Activated CD4-positive, alpha-beta T cell treated with anti-CD3 and anti-CD28 coated beads, Interleukin-10, Interleukin-2, amounts not matched to agents 100 ng/mL and 50 ng/mL, durations not matched to agents 16 hours and 8 hours (primary cell): ENCODE measurements at places on chromosomes 6 and 20.

DNA sequence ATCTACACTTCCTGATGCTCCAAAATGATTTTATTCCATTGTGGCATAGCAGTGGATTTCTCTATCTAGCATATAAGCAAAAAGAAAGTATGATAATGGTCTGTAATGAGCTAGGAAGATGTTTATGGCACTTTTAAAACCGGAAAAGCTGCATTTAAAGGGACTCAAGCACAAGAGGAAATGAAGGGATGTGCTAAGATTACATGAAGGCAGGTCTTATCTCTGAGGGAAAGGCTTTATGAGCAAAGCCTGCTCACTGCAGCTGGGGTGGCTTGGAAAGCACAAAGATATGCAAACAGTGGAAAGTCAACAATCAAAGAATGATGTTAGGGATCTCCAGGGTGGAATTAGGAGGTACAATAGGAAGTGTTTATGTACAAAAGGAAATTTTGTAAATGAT, 138.2 kb downstream of the TENT5A start:
- DNase-seq, result no peak

DNA sequence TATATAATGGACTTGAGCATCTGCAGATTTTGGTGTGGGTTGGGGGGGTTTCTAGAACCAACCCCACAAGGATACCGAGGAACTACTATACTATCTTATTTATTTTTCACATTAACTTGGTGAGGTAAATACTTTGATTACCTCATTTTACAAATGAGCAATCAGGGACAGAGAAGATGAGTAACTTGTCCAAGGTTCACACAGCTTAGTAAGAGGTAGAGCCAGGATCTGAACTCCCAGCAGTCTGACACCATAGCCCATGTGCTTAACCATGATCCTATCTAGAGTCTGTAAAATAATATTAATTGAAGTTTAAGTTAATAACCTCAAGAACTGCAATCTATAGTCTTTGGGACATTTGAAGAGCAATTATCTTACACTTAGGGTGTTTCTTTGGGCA, 28.6 kb downstream of the DHX35 start:
- DNase-seq, result no peak

- DNase-seq, result no peak
Observed at GRCh38 chr6:130603391-130603790, 223.8 kb upstream of the SMLR1 start.

- DNase-seq, result peak; percentile 23
Observed at GRCh38 chr20:542777-543368, 717 bp downstream of the CSNK2A1 start.

DNA sequence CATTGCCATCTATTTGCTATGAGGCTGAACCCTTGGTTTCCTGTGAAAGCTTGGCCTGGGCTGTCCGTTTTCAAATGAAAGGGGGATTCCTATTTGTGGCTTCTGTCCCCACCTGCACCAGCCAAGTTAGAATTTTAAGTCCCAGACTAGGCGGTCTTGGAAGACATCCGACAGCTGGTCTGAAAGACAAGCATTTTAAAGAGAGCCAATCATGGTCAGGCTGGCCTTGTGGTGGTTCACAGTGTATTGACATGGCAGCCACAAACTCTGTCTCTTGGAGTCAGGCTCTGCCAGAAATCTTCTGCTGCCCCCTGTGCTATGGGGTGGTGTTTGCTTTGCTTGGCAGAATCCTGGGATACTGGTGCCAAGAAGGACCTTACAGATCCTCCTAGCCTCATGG, 319.2 kb upstream of the MOCS1 start:
- DNase-seq, result no peak

DNA sequence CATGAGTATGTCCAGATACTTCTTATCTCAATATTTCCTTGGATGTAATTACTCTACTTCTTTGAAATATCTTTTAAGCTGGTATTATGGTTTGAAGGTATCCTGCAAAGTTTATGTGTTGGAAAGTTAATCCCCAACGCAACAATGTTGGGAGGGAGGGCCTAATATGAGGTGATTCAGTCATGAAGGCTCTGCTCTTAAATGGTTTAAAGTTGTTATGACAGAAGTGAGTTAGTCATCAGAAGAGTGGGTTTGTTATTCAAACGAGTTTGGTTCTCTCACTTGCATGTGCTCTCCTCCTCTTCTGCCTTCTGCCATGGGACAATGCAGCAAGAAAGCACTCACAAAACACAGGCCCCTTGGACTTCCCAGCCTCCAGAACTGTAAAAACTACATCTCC, 176.3 kb downstream of the KCNQ5 start:
- no peak for DNase-seq

DNA sequence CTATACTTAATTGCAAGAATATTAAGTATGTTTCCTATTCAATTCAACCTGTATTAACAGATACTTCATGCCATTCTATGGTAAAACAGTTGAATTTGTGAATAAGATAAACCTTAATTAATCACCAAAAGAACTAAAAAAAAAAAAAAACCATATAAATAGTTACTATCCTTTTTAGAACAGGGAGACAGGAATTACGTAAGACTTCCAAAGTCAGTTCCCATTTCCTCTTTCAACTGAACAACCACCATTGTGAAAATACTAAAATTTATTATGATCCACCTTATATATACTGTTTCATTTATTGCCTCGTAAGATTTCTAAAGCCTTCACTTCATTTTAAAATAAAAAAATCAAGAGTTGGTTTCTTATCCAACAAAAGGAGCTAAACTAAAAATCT, 9.4 kb downstream of the CCNC start:
- no peak for DNase-seq

- no peak for DNase-seq
Observed at GRCh38 chr6:128343706-128344105, 176.7 kb downstream of the PTPRK start.

DNA sequence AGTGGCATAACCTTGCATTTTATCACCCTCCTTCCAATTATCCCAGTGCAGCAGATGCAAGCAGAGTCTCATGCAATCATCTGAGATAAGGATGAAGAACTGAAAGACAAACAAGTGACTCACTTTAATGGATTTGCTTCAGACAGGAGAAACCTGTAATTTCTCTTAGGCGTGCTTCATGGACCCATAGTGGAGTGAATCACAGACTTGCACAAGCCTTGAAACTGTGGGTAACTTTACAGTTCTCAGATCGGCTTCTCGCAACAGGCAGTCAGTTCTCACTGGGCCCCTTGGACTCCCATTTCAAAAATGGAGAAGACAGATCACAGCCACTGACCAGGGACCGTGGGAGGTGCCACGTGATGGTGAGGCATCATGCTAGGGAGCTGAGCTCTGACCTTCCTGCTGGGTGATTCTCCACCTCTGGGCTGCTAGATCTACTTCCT, at the start of gene ADGRF4:
TSS of gene ADGRF4 (plus strand) at position 239 of the 446 bp plus-strand sequence. CDS start 8,666 bp downstream, outside the sequence.
- DNase-seq, result no peak

- no peak for DNase-seq
Observed at GRCh38 chr20:59027741-59028320, 4.3 kb downstream of the ATP5F1E start.

GRCh38 chr20:11979306-11979990, 61.8 kb downstream of the BTBD3 start:
- no peak for DNase-seq

GRCh38 chr6:5763407-5763806, 243.3 kb downstream of the NRN1 start:
- no peak for DNase-seq

- no peak for DNase-seq
Observed at GRCh38 chr6:17277256-17277655, 3.9 kb upstream of the RBM24 start.

DNA sequence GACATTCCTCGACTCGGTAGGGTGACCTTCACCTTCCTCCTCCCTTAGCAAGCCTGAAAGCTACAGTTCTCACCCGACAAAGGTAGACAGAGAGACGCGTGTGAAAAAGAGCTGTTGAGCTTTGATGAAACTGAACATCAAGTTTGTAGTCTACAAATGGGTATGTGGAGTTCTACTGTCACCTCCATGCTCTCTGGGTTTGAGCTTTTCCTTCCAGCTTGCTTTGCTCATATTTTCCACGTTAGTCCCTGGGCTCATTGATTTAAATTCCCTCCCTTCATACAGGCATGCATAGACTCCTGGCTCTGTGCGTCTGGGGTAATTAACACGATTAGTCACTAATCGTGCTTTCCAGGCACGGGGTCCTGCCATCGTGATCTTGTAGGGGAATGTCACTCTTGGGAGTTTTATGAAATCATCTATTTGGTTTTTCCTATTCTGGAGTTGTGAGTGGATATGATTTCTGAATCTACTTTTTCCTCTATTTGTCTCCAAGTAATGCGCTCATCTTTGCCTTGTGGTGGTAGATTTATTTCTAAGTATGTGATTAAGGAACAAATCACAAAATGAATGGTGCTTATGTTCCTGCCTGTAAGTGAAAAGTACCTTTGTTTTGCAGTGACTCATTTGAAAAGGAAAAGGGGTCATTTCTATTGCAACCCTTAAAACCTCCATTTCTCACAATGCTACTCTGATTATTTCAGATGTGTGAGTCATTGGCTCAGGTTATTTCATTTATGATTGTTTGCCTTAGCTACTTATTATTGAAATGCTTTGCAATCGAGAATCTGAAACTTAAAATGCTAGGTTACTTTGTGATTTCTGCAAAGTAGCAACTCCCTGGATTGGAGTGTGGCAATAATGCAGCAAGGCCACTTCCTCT, 154.6 kb downstream of the ZDHHC14 start:
- DNase-seq, result peak; percentile 90

GRCh38 chr6:113172531-113172966, 684.6 kb upstream of the MARCKS start:
- no peak for DNase-seq

- DNase-seq, result no peak
Observed at GRCh38 chr20:34240121-34240520, 1.1 kb upstream of the ASIP start.

DNA sequence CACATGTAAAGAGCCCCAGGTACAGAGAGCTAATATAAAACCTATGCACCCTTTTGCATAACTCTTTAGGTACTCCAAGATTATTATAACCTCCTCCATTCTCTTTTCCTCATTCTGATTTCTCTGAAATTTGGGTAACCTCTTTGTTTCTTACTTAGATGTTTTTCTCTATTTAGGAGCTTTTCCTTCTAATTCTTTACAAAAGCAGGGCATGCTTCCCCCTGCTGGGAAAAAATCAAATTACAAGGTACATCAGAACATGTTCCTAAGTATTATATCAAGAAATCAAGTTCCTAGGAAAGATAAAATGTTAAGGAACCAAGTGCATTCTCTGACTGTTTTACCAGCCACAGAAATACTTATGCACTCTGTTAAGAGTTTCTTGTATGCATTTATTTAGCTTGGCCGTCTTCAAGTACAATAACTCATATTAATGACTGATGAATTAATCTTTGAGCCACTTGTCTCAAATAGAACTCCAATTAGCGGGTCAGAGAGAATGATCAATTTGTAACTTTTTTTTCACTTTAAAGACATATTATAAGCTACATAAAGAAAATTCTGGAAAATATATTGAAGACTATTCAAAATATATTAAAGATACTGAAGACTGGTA, 2.1 kb downstream of the KHDRBS2 start:
- DNase-seq, result peak; percentile 18

DNA sequence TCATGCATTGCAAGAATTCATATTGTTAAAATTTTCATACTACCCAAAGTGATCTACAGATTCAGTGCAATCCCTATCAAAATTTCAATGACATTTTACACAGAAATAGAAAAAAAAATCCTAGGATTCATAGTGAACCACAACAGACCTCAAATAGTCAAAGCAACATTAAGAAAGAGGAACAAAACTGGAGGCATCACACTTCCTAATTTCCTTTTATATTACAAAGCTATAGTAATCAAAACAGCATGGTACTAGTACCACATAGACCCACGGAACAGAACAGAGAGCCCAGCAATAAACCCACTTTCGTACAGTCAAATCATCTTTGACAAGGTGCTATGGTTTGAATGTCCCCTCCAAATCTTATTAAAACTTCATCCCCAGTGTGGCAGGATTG, 39.7 kb downstream of the NTSR1 start:
- DNase-seq, result no peak

GRCh38 chr6:33295621-33296369, 2.9 kb downstream of the RGL2 start:
- DNase-seq, result no peak

DNA sequence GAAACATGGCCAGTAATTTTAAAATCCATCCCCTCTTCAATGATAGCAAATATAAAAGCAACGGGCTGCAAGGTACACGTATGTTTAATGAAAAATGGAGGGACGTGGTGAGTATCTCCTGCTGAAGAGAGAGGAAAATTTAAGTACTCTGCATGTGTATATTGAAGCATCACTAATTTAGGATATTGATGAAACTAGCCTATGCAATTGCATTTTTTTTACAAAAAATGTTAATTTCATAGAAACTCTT, 362 bp upstream of the TMX4 start:
- no peak for DNase-seq

DNA sequence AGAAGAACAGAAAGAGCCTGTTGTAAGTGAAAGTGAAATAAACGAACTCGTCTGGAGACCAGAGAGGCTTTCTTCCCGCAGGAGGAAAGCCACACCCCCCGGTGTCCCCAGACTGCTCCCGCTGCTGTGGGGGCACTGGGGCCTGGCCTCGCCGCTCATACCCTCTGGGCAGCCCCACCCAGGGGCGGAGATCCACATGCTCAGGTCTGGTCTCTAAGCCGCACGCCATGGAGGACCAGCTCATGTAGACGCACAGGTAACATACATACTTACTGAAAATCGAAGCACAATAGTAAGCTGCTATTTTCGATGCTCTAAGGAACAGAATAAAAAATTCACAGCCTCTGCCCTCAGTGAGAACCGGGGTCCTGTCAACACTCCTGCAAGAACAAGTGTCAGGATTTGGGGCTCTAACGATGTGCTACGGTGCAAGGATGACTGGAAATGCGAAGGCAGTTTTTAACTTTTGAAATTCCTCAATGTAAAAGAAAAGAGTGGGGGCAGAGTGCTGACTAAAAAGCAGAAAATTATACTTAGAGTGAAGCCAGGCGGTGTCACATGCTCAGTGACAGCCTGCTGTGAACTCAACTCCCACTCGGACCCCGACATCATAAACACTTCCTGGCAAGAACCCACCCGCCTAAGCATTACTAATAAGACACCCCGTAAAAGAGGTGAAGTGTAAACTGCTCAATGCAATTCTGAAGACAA, 110.5 kb downstream of the IRF4 start:
- DNase-seq, result peak; percentile 86

GRCh38 chr6:43996618-43997344, 130.5 kb downstream of the MRPL14 start:
- no peak for DNase-seq

DNA sequence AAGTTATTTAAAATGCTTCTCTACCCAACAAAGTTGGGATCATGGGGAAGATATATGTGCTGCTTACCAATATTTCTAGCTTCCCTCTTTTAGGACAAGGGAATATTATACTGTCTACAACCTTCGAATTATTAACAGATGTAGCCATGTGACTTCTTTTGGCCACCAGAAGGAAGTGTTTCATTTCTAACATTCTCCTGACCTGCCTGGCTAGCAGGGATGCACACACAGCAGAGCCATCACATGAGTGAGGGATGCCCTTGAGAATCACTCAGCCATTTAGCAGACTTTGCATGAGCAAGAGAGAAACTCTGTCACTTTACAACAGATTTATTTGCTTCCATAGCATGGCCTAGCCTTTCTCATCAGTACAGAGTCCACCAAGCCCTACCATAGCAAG, 230.7 kb upstream of the MARCKS start:
- no peak for DNase-seq

- no peak for DNase-seq
Observed at GRCh38 chr20:53853111-53853713, 217.2 kb downstream of the BCAS1 start.

- DNase-seq, result no peak
Observed at GRCh38 chr6:106860940-106861339, 113.6 kb downstream of the CD24 start.

GRCh38 chr20:63775096-63775978, 35.8 kb downstream of the SLC2A4RG start:
- DNase-seq, result no peak

GRCh38 chr6:159919800-159920199, 29.0 kb downstream of the MAS1 start:
- no peak for DNase-seq
